ENCODE measurements at places on chromosomes 13 and 19.
A peak's percentile ranks its signal among the peaks of the same experiment; 100 is the strongest.

GRCh38 chr13:30864433-30865122 is 41.5 kb upstream of the MEDAG start:
- DNase-seq, result peak; percentile 82

GRCh38 chr13:32179708-32180107 is 135.5 kb downstream of the ZAR1L start:
- no peak for DNase-seq

DNA sequence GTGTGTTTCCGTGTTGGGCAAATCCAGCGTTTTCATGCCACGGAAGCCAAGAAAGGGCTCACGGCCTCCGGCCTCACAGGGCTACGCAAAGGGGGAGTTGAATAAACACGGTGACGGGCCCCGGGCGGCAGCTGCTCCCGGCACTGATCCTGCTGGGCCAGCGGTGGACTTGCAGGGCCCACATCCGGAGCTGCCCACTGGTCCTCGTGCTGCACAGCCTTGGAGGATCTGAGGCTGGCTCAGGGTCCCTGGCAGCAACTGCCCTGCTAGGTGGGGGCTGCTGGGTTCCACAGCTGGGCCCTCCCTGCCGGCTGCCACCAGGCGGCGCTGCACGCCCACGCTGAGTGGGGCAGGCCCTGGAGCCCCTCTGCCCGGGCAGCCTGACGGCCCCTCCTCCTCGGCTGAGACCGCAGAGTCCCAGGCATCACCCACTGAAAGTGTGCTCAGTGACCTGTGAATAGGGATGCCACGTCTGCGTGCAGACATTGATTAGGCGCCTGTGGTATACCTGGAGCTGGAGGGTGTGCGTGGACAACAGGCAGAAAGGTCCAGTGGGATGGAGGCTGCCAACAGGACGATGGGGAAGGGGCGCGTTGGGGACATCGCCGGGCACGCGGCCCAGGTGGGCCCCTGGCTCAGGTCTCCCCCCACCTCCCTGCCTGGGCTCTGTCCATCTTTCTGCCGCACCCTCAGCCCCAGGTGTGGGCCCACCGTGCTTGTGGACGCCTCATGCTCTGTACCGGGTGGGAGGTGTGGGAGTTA is 5.3 kb upstream of the HCN2 start:
- no peak for DNase-seq

DNA sequence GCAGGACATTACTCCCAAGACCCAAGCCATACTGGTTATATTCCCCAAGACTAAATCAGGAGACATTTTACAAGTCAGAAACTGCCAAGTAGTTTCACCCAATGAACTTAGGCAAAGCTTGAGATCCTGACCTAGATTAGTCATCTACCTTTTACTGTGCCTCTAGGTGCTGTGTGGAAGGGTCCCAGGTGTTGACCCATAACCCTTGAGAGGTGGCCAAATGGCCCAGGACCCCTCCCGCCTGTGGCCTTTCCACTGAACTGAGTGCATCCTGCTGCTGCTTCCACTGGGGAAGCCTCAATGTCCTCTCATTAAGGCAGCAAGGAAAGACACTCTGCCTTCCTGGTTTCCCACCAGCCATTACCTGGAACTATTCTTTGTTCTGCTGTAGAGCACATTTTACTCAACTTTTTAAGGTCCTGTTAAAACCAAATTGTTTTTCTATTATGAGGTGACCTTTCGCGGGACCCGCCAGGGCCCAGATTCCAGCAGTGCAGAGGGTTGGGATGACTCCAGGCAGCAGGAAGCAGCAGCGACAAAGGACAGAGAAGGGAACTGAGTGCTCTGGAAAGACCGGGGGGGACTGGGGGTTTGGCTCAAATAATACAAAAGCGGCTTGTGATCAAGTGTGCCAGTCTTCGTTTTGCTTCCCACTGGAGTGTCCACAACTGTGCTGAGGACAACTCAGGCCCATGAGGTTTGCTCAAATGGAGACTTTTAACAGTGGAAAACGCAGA is 27.1 kb downstream of the ANKRD10 start:
- no peak for DNase-seq

DNA sequence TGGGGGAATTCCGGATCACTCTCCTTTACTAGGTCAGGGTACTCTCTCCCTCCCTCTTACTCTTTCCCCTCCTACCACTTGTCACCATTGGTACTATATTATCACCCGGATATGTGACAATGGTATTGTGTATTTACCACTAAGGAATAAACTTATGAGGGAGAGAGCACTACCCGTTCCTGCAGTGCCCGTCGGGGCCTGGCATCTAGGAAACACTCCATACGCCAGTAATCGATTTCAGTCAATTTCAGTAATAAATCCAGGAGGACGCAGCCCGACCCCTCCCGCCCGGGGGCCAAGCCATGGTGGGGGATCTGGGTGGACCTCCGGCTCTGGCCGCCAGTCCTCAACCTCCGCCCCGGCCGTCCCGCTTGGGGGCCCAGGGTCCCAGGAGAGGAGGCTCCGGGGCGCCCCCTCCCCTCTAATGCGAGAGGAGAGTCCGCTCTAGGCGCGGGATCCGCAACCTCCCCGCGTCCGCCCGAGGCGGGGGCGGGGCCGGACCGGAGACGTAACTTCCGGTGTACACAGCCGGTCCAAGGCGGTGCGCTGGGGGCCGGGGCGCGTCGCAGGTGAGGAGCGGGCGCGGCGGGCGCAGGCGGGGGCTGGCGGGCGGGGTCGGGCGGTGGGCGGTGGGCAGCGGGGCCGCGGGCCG is at the start of gene GARRE1:
TSS of gene GARRE1 (plus strand) at position 509 of the 652 bp plus-strand sequence. CDS start 45,920 bp downstream, outside the sequence.
- no peak for DNase-seq

- DNase-seq, result no peak
Observed at GRCh38 chr19:48718711-48719231, 754 bp downstream of the MAMSTR start.

DNA sequence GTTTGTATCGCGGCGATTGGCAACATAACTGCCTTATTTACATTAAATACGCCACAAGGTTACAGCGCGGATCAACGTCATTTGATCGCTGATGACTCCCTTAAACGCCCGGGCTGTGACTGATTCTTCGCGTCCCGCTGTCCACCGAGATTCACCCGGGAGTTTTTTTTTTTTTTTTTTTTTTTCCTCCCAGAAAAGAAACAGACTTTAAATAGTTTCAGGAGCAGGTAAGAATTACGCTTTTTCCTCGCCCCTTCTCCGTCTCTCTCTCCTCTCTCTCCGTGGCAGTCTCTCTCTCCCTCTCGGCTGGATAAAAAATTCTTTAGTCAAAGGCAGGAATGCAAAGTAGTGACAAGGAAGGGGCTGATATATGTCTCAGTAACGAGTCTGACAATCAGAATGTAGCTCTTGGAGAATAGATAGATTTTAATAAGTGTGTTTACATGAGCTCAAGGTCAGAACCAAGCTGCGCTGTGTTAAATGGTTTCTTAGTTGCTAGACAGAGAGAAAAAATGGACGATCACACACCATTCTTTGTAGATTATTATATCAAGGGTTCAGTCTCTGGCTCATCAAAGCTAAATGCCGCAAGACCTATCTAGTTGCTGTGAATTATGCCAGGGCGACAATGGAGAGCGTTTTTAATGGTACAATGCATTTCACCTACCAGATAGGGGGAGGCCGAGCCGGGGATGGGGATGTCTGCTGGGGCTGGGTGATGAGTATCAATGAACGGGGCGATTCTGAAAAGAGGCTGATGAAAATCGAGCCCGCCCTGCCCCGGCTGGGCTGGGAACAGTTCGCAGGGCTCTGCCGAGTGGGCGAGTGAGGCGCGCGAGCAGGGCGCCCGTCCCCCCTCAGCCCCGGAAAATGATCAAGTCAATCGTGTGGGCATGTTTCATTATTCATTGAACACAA is 147.2 kb upstream of the ZNF536 start:
- no peak for DNase-seq

- no peak for DNase-seq
Observed at GRCh38 chr13:22009500-22009899, 338.6 kb downstream of the FGF9 start.

GRCh38 chr13:43797869-43798268 is 11.1 kb upstream of the ENOX1 start:
- DNase-seq, result no peak

- no peak for DNase-seq
Observed at GRCh38 chr13:50969691-50970090, 60.1 kb downstream of the RNASEH2B start.

GRCh38 chr13:45541806-45542205 is 73.7 kb downstream of the ERICH6B start:
- DNase-seq, result no peak

- no peak for DNase-seq
Observed at GRCh38 chr13:74870865-74871264, 611.1 kb downstream of the TBC1D4 start.

- no peak for DNase-seq
Observed at GRCh38 chr19:15591796-15592195, 23.2 kb upstream of the CYP4F8 start.

- peak; percentile 86 for DNase-seq
Observed at GRCh38 chr13:108947551-108948030, 318.2 kb downstream of the MYO16 start.

DNA sequence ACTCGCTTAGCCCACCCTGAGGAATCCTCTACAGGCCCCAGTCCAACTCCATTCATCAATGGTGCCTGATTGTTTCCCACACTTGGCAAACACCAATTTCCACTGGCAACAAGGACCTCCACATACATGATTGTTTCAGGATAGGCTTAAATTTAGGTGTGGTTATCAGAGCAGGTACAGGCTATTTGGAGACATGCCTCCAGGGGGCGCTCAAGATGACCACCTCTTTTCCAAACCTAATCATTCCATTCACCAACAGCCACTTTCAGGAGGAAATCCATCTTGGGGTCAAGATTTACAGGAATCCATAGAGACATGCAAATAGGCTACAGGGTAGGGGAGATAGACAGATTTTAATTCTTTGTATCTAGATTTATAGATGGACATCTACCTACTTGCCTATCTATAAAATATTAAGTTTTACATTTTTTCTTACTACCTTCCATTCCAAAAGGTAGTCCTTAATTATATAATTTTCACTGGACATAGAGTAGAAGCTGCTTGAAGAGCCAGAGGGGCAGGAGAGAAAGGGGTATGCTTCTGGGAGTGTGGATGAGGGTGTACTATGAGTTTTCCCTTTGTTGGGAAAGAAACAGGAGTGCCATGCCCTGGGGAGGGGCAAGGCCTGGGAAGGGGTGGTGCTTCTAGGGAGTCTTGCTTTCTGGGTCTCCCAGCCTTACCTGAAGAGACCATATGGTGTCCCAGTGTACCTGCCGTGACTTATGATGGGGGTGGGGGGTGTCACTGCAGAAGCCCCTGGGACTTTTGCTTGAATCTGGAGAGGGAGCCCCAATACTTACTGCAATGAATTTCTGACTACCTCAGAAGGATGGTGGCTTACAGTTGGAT is 14.1 kb upstream of the PCDH8 start:
- DNase-seq, result no peak

DNA sequence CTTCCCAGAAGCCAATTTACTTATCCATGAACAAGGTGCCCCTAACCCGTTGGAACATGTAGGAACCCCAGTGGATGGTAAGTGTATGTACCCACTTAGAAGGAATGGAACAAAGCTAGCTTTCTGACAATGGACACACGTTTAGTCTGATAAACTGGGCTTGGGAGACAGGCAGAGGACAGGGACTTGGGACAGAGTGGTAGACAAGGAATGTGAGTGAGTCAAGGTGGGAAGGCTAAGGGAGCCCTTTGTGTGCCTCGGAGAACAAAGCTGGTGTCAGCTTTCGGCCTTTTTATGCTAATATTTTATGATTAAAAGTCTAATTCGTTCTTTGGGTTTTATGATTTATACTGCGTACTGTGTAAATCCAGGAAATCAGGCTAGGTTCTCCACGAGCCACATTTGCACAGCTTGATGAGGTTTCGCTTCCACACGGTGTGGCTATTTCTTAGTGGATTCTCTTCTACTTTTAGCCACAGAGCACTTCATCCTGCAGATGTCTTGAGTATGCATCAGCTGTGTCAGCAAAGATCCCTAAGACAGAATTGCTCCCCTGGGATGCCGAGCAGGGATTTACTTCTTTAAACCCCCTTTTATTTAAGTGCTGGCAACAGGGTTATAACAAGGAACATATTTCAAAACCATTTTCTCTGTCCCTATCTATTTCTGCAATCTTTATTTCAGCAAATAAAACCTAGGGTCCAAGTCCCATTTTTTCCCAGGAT is 258.5 kb downstream of the DLEU7 start:
- DNase-seq, result no peak

GRCh38 chr19:36153126-36153525 is 879 bp upstream of the COX7A1 start:
- DNase-seq, result no peak

GRCh38 chr13:90839061-90839460 is 508.4 kb upstream of the MIR17HG start:
- DNase-seq, result no peak

DNA sequence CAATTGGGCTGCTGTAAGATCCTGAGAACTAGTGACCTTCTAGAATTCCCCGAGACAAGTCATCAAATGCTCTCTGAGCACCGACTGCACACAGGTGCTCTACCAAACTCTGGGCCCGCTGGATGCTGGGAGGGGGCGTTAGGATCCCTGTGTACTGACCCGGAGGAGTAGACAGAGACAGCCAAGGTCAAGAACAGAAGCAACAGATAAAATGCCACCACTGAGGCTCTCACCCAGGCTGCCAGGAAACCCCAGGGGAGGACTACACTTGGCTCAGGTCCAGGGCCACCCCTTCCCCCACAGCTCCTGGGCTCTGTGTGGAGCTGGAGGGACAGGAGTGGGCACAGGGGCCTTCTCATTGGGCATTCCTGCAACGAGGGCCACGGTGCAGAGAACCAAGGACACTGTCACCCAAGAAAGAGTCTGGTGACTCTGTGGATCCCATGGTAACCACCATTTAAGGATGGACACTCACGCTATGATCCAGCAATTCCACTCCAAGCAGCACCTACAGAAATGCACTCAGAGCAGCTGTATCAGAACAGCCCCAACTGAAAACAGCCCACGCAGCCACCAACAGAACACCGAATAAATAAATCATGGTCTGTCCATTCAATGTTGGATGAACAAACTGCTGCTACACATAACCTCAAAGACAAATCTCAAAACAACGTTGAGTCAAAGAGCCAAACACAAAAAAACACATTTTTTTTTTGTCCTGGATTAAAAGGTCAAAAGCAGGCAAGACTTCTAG is 16.8 kb upstream of the SLC35E1 start:
- DNase-seq, result no peak

DNA sequence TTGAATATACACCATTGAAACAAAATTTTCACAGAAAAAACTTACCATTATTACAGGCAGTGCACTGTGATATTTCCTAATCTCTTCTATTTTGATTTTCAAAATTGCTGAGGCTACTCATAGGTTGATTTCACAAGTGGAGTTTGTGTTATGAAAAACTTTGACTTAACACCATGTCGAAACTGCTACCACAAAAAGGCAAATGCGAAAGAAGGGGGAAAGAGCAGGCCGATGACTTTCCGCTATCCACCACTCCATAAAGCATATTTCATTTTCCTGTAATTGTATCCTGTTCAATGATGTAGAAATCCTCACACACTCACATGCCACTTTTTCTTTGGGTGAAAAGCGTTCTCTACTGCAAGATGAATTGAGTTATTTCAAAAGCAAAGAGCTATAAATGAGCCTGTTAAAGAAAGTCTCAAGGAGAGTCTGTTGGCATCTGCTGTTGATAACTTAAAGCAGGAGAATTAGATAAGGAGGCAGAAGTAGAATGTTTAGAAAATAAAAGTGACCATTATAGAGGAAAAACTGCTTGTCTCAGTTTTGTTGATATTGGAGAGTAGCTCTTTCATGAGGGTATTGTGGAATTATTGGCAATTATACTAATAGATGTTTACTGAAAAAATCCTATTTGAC is 18.8 kb downstream of the KL start:
- DNase-seq, result no peak

GRCh38 chr13:44293908-44294735 is 79.5 kb upstream of the SERP2 start:
- DNase-seq, result no peak

GRCh38 chr13:21663197-21663596 is 7.7 kb upstream of the FGF9 start:
- DNase-seq, result no peak

All from HFF-Myc (cell line).